Neural crest cell (in vitro differentiated cells): ENCODE measurements at places on chromosomes 3 and 15.

GRCh38 chr3:50450209-50450921 lies 53.1 kb downstream of the CACNA2D2 start:
- DNase-seq = no peak

- no peak for DNase-seq
Measured at GRCh38 chr3:128276146-128276435, 122.8 kb downstream of the EEFSEC start.

DNA sequence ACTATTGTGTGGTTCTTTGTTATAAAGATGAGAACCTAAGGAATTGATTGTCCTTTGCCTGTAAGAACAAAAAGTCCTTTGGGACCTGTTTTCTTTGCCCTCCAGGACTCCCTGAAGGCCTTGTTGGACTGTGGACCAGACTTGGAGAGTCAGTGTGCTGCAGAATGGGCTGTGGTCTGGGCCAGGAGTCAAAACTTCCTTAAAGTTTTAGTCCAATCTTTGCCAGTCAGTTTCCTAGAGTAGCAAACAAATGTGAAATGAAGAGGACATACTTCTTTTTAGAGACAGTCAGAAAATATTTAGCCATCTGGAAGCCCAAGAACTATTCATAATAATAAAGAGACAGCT lies 45.4 kb downstream of the PDE8A start:
- DNase-seq = no peak

DNA sequence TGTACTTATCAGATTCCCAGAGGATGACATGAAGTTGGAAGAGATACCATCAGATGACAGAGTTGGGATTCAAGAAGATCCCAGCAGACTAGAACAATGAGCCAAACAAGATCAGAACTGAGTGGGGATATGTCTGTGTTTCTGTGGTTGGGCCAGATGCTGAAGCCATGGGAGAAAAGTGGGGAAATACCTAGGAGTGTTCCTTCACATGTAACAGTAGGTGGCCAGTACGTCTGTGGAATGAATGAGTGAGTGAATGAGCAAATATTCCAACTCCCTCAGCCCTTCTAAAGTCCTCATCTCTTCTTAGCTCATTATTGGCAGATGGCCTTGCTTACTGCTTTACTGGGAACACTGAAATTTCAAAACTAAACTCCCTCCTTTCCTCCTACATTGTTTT lies 32.2 kb upstream of the GREM1 start:
- DNase-seq = no peak

DNA sequence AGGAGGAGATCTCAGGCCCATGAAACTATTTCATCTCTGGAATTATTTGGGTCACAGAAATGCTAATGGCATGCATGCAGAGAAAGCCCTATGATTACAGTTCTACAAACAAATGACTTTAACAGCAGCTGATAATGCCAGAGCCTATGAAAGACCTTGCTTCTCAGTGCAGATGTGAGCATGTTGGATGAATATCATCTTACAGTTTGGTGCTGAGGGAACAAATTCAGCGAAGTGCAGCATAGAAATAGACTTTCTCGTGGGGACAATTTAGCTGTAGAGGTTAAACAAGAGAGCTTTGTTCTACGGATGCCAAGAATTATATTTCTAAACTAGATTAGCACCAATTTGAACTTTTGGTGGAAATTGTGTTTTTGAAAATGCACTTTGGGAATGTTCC lies 27.7 kb downstream of the PTX3 start:
- DNase-seq = no peak

GRCh38 chr15:57356636-57357035 lies 19.7 kb upstream of the CGNL1 start:
- no peak for DNase-seq

DNA sequence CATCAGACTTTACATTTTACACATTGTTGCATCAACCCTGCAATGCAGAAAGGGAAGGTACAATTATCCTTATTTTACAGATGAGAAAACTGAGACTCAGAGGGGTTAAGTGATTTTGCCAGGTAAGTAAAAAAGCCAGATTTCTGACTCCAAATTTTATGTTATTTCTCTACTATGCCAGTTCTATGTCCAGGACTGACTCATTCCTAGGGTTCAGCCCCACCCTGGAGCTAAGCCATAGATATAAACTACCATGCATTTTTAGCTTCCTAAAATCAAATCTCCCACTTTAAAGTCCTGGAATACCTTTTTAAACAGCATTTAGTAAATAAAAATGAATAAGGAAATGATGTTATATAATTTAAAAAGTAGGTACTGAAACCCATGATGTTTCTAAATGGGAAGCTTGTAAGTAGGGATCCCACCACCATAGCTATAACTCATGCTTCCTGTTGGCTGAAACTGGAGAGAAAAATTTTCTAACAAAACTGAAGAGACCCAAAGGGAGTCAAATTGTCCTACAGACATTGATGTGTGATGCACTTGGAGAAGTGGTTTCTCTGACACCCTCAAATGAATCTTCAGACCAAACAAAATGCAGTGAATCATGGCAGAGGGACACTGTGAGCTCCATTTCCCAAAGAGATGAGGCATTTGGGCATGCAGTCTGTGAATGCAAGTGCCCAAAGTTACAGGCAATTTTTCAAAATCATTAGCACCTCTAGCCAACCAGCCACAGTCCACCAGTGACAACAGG lies 301.7 kb upstream of the UMPS start:
- no peak for DNase-seq

DNA sequence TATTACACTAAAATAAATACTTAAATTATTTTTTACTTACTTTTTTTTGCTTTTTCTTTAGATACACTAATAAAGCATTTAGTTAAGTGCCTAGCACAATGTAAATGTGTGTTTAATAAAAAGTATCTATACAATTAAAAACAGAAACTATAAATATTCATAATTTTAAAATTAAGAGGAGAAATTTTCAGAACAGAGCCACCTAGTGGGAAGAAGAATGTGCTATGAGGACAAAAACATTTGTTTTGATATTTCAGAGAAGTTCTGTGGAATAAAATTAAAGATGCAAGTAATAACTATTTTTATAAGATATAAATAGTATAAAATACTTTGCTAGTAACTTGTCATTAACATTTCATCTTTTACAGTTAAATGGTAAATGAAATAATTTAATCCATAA lies 33.6 kb upstream of the PLSCR5 start:
- DNase-seq = no peak
